ENCODE measurements at places on chromosomes 1 and 21. TPM values are rescaled to one million over a fixed set of nuclear protein-coding genes. Genes with fewer than 3 reads are reported as not detected.

- no peaks in the 10 kb centered on the region for H3K36me3 ChIP-seq
- H3K27ac ChIP-seq = no peak overlapping the region
- H3K4me3 ChIP-seq = no peak overlapping the region
- no peaks in the 10 kb centered on the region for H3K27me3 ChIP-seq
Observed at GRCh38 chr1:23546897-23547584, 12.3 kb downstream of the ID3 start.

DNA sequence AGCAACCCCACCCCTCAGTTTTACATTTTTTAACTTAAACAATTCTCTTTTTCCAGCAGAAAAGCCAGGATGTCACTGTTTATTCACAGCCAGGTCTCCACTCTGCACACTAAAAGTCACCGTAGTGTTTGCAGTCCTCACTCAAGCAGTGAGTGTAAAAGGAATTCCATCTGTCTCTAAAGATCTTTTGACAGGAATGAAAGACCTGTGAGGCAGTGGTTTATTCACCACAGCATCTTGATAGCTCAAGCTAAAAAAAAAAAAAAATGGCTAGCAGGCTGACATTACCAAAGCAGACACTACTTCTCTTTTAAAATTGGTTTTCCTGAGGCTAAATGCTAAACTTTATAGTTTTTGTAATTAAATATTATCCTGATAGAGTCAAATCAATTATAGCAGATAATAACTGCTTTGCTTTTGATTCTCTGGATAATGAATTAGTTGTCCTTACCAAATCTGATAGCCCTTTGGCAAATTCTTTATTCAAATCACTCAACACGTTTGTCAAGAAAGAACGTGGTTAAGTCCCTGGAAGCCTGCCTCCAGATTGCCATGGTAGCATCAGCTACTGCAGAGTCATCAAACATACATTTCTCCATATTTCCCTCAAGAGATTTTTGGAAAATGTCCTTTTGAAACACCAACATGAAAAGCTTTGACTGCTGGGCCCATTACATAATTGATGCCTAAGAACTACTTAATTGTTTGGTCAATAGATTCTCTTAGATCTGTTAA, 22.2 kb upstream of the SLC5A9 start:
- no peaks in the 10 kb centered on the region for H3K27me3 ChIP-seq
- no peaks in the 10 kb centered on the region for H3K36me3 ChIP-seq
- no peaks in the 10 kb centered on the region for H3K4me1 ChIP-seq
- H3K4me3 ChIP-seq = no peak overlapping the region
- no peak for DNase-seq

- no peak overlapping the region for H3K27ac ChIP-seq
- H3K36me3 ChIP-seq = no peaks in the 10 kb centered on the region
- DNase-seq = no peak
- H3K27me3 ChIP-seq = peaks cover 3% of the 10 kb centered on the region
- H3K4me1 ChIP-seq = no peaks in the 10 kb centered on the region
- H3K4me3 ChIP-seq = no peak overlapping the region
Observed at GRCh38 chr1:62309906-62310305, 9.3 kb downstream of the KANK4 start.

DNA sequence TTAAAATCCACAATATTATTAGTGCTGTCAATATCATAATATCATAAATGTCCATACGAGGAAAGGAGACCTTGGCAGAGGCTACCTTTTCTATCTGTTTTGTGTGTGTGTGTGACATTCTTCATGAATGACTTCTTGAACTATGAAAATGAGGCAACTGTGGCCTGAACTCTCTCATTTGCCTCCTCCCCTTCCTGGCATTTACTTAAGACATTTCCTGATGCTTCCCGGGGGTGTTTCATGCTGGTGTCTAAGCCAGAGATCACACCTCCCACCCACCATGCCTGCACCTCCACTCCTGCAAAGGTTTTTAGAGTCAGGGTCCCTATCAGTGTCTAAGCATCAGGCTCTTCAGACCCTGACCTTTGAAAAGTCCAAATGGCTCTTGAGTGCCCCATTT, 420.9 kb downstream of the KIF26B start:
- no peak overlapping the region for H3K4me3 ChIP-seq
- no peak overlapping the region for H3K27ac ChIP-seq
- no peaks in the 10 kb centered on the region for H3K27me3 ChIP-seq

GRCh38 chr1:81158592-81158991, 642.1 kb upstream of the ADGRL2 start:
- no peaks in the 10 kb centered on the region for H3K36me3 ChIP-seq
- no peaks in the 10 kb centered on the region for H3K4me1 ChIP-seq
- no peak overlapping the region for H3K27ac ChIP-seq
- H3K27me3 ChIP-seq = no peaks in the 10 kb centered on the region
- no peak overlapping the region for H3K4me3 ChIP-seq

DNA sequence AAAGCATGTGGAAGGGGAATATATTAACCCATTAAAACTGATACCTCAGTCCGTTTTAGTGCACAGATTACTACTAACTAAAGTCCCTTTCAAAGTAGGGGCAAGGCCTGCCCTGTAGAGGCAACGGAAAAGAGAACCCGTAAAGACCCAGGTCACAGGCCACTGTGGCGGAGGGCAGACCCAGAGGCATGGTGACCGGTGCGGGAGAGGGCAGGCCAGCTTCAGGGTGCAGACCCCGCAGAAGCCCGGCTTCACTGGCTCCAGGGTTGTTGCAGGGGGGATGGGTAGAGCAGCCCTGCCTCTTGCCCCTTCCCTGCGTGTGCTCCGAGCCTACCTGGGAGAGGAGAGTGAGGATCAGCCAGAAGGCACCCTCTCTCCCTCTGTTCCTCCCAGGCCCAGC, 17.7 kb downstream of the CNTN2 start:
- no peak overlapping the region for H3K27ac ChIP-seq
- H3K36me3 ChIP-seq = no peaks in the 10 kb centered on the region
- no peak for DNase-seq
- no peak overlapping the region for H3K4me3 ChIP-seq
- H3K4me1 ChIP-seq = peaks cover 6% of the 10 kb centered on the region
- no peaks in the 10 kb centered on the region for H3K27me3 ChIP-seq

DNA sequence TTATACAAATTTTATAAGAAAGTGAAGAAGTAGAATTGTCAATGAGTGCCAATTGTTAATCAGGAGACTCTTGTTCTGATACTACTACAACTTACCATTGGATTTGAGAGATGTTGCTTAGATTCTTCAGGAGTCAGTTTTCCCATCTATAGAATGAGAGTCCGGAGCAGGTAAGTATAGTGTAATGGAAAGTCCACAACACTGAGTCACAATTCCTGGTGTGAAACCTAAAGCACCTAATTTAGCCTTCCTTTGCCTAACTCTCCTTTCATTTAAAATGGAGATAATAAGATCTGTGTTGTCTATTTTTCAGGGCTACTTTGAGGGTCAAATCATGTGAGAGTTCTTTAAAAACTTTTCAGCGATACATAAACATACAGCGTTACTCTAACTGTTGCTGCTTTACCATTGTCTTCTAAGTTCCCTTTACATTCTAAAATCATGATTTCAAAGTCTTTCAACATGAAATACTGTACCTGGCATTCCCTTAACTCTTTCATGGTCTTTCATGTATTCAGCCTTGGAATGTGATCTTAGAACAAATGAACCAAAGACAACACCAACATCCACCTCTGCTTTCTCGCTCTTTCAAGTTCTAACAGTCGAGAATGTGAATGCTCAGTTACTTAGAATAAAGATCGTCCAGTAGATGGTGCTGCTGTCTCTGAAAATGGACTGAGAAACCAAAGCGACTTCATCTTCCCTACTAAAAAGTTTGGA, 90.9 kb downstream of the SLC30A10 start:
- no peak for DNase-seq
- H3K27me3 ChIP-seq = peaks cover 3% of the 10 kb centered on the region
- H3K36me3 ChIP-seq = no peaks in the 10 kb centered on the region
- H3K4me1 ChIP-seq = no peaks in the 10 kb centered on the region

Gene PMVK
- 7.4 TPM for total RNA-seq

Gene RPTN
- total RNA-seq = not detected

Gene SYCP1
- total RNA-seq = not detected

Gene KCNH1
- not detected for total RNA-seq

Gene PDC
- not detected for total RNA-seq

Gene VWA1
- not detected for total RNA-seq
